ENCODE measurements at places on chromosomes 1 and 21.

GRCh38 chr1:192580351-192580962 is 4.9 kb downstream of the RGS1 start:
- DNase-seq = peak; percentile 5

DNA sequence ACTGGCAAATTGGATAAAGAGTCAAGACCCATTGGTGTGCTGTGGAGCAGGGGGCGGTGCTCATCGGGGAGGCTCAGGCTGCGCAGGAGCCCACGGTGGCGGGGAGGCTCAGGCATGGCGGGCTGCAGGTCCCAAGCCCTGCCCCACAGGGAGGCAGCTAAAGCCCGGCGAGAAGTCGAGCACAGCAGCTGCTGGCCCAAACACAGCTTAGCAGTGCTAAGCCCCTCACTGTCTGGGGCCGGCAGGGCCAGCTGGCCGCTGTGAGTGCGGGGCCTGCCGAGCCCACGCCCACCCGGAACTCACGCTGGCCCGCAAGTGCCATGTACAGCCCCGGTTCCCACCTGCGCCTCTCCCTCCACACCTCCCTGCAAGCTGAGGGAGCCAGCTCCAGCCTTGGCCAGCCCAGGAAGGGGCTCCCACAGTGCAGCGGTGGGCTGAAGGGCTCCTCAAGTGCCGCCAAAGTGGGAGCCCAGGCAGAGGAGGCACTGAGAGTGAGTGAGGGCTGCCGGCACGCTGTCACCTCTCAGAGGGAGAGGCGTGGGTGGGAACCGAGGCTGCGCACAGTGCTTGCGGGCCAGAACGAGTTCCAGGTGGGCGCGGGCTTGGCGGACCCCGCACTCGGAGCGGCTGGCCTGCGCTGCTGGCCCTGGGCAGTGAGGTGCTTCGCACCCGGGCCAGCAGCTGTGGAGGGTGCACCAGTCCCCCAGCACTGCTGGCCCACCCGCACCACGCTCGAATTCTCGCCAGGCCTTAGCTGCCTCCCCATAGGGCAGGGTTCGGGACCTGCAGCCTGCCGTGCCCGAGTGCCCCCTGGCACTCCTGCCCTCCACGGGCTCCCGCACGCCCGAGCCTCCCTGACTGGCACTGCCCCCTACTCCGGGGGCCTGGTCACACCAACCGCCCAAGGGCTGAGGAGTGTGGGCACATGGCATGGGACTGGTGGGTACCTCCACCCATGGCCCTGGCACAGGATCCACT is 263.4 kb downstream of the GPR52 start:
- DNase-seq = no peak

- DNase-seq = no peak
Observed at GRCh38 chr1:91731815-91732214, 154.1 kb downstream of the TGFBR3 start.

DNA sequence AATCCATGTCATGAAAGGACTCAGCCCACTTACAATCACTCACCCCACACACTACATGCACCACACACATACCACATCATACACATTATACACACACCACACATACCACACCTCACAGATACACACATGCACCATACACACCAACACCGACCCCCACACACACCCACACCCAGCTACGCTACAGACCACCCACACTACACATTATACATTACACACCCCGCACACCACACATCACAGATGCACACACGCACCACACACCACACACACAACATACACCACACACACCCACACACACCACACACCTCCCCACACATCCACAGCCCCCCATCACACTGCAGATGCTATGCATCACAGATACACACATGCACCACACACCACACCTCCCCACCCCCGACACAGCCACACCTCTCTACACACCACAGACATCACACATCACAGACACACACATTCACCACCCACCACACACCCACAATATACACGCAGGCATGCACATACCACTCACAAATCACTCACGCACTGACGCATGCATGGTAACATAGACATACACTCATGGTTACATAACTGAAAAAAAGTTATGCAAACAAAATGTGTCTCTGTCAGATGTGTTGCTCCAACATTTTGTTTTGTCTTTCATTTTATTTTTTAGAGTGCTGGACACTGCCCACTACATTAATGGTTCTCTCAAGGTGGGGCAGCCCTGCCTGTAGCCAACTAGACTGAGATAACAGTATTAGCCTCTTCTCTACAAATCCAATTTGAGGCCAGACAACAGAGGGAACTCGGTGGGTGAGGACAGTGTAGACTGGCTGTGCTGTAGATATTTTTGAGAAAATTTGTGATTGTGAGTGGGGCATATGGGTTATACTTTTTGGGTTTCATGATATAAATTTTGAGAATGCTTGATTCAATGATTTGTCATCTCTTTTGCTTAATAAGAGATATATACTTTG is 15.2 kb upstream of the PGBD2 start:
- no peak for DNase-seq

- no peak for DNase-seq
Observed at GRCh38 chr1:247387096-247387495, 28.9 kb upstream of the NLRP3 start.

GRCh38 chr1:93705892-93706500 is 24.4 kb upstream of the BCAR3 start:
- no peak for DNase-seq

DNA sequence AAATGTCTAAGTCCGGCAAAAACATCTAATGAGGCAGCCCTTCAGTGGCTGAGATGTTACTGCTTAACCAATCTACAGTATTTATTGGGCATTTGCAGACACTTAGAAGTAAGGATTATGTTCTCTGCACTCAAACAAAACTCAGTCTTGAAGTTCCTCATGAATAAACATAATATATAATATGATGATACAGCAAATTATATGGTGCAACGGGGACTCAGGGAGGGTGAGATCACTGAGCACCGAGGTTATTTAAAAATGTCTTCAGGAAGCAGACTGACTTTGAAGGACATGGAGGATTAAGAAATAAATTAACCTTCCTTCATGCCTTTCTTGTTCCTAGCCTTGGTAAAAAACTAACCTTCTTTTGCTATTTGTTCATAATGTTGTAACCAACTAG is 27.9 kb downstream of the WDR64 start:
- no peak for DNase-seq

- DNase-seq = peak; percentile 66
Observed at GRCh38 chr21:36156815-36157670, at the start of gene DOP1B. TSS of gene DOP1B (plus strand) at chr21:36156824. CDS start at chr21:36164734, 7,910 bp downstream.

- DNase-seq = no peak
Observed at GRCh38 chr1:66687358-66687757, 64.9 kb upstream of the DYNLT5 start.

All from NCI-H146 (cell line).